ENCODE measurements at places on chromosomes 3 and 15. TPM values are rescaled to one million over a fixed set of nuclear protein-coding genes. Genes with fewer than 3 reads are reported as not detected.

GRCh38 chr3:75295013-75295412 is 369.1 kb upstream of the FRG2C start:
- DNase-seq = no peak

Gene ACTR8
- 33.2 TPM for total RNA-seq

DNA sequence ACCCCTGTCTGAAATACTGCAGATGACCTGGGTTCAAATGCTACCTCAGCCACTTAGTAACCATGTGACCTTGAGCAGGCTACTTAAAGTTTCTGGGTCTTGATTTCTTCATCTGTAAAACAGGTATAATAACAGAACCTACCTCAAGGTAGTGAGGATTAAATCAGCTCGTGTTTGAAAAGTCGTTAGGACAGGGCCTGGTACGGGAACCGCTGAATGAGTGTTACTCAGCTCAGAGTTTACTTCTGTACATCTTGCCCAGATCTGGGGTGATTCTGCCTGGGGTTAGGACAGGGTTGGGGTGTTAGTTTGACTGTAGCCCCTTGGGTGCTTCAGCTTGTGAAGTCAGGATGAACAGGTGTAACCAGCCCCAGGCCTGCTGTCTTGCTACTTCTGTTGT is 1.8 kb downstream of the SEMA4B start:
- no peak for DNase-seq

GRCh38 chr3:139491966-139492365 is 15.7 kb upstream of the RBP2 start:
- DNase-seq = no peak

Gene NPAP1
- not detected for total RNA-seq

GRCh38 chr15:85356276-85356675 is 24.1 kb upstream of the AKAP13 start:
- no peak for DNase-seq

Gene MESP2
- total RNA-seq = 0.27 TPM

Gene HYAL1
- 52.2 TPM for total RNA-seq

Gene CACNA2D2
- 2.3 TPM for total RNA-seq
